ENCODE measurements at places on chromosomes 16 and 17.
A peak's percentile ranks its signal among the peaks of the same experiment; 100 is the strongest.

DNA sequence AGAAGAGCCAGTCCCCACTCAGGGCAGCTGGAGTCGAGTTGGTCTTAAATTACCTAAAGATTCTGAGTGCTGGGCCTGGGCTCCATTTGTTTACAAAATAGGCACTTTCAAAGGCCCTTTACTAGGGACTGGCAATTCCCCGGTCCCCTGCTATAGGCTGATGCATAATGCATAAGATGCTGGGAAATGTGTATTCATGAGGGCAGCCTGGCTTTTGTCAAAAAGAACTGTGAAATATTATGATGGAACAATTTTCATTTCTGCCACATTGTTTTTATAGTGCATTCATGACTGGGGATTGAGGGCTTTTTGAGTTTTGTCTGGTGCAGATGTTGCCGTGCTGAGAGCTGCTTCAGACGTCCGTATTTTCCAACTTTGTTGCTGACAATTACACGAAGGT, 617.0 kb upstream of the CDH5 start:
- no peak for DNase-seq

DNA sequence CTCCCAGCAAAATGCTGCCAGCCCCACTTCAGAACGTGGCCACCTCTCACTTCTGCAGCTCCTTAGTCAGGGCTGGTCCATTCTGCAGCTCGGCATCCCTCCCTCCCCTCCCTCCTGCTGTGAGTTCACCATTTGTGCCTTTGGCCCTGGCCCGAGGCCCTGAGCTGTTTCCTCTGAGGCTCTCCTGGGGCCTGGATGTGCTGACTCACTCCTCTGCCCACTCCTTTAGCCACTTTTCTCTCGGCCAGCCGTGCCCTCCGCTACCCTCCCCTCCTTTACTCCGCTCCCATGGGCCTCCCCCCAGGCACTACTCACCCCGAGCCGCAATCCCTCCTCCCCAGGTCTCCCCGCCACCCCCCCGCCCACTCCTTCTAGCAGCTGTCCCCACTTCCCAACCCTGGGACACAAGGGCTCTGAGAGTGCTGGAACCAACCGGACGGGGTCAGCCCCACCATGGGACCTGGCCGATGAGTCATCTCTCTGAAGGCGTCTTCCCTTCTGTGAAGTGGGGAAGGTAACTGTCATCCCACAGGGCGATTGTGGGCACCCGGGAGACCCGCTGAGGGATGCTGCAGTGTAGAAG, 11.5 kb downstream of the KCNG4 start:
- no peak for DNase-seq

- DNase-seq: no peak
These were observed 6.7 kb upstream of the TPPP3 start for GRCh38 chr16:67399749-67400704.

DNA sequence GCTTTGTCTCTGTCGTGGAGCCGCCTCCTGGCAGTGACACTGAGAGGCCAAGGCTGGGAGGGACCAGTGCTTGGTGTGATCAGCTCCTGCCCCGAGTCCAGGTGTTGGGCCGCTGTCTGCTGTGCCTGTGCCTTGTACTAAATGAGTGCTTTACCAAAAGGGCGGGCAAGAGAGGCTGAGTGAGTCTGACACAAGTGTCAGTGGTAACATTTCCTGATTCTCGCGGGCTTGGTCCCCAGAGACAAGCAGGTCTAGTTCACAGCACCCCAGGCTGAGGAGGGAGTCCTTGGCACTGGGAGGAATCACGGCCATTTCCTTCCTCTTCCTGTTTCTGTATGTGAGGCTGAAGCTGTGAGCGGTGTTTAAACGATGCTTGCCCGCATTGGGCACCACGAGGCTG, 30.2 kb downstream of the PLD6 start:
- no peak for DNase-seq

DNA sequence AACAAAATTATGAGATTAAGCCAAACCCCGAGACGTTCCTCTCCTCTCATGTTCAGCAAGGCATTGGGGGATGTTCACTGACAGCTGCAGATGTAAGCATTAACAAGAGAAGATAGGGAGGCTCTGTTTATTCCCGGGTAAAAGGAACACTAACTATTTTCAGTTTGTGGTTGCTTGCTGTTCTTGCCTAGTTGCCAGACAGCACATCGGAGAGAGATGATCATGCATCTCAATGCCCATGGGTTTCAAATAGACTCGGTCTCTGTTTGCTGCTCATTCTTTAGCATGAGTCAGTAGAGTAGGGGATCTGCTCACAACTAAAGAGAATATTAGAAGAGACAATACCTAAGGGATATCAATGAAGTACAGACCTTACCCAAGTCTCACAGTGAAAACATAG, 78.3 kb downstream of the TMEM100 start:
- DNase-seq: no peak

DNA sequence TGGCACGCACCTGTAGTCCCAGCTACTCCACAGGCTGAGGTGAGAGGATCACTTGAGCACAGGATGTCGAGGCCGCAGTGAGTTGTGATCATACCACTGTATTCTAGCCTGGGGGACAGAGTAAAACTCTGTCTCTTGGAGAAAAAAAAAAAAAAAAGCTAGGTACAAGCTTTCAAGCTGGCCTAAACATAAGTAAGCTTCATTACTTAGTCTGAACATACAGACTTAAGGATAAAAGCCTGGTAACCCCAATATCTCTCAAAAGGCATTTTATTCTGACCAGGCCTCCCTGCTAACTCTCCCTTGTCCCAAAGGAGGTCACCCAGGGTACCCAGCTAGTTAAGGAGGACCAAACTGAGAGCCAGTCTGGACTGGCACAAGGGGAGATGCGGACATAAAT, 46.2 kb downstream of the TOM1L2 start:
- no peak for DNase-seq

- DNase-seq: no peak
These were observed 58.4 kb upstream of the IRX3 start for GRCh38 chr16:54344646-54345630.

- no peak for DNase-seq
These were observed 11.1 kb downstream of the TRPV3 start for GRCh38 chr17:3546521-3546920.

GRCh38 chr16:4208341-4208751, 33.5 kb downstream of the SRL start:
- no peak for DNase-seq

- DNase-seq: no peak
These were observed 10.5 kb downstream of the PIMREG start for GRCh38 chr17:6454495-6455320.

DNA sequence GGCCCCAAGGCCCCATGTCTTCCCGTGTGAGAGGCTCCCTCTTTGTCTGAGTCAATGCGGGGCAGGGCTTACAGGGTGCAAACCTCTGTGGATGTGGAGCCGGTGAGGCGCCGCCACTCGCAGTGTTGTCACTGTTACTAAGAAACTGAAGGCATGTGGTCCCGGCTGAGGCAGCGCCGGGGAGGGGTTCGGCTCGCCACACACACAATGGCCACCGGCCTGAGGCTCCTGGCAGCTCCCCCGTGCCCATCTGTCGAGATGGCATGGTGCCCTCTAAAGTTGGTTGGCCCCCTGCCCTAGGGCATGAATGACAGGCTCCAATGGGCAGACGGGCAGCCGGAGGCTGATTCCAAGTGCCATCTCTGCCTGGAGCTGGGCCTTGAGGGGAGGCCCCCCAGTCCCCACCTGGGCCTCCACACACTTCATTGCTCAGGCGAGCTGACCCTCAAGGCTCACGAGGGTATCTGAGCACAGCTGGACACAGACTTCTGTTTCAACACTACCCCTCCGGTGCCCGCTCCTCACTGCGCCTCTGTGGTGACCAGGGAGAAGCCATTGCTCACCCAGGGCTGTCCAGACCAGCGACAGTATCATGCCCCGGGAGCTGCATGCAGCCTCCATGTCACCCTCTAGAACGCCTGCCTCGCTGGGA, 137.2 kb downstream of the C16orf78 start:
- no peak for DNase-seq

DNA sequence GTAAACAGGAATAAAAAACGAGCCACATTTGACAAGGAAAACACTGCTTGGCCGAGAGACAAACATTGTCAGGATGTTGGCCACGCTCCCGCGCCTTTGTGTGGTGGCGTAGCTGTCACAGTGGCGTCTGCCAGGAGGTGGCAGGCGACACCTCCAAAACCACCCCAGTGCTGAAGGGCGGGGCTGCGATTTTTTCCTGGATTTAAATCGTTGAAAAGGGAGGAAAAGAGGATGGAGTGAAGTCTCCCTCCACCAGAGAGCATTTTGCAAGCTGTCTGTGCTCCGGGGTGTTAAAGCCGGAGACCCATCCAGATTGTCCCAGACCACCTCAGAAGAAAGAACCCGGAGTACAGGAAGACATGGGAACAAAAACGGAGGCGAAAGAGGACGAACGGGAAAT, 12.7 kb downstream of the MRM3 start:
- peak; percentile 18 for DNase-seq

- DNase-seq: no peak
These were observed 333.8 kb downstream of the SNX29 start for GRCh38 chr16:12310286-12310685.

DNA sequence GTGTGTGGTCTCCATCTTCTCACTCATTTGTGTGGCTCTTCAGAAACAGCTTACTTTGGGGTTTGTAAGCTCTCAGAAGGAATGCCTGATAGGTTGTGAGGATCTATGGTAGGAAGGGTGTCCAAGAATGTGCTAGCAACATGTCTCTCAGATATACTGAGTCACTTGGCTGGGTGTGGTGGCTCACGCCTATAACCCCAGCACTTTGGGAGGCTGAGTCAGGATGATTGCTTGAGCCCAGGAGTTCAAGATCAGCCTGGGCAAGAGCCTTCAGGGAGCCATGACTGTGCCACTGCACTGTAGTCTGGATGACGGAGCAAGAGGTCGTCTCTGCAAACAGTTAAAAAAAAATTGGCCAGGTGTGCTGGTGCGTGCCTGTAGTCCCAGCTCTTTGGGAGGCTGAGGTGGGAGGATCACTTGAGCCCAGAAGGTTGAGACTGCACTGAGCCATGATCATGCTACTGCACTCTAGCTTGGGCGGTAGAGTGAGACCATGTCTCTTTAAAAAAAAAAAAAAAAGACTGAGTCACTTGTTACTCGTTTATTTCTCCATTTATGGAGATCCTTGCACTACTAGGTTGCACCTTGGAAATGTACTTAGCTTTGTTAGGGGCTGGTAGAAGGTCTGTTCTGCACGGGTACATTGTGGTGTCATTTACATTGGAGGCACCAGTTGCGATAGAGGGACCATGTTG, 232.0 kb downstream of the SNX29 start:
- no peak for DNase-seq

DNA sequence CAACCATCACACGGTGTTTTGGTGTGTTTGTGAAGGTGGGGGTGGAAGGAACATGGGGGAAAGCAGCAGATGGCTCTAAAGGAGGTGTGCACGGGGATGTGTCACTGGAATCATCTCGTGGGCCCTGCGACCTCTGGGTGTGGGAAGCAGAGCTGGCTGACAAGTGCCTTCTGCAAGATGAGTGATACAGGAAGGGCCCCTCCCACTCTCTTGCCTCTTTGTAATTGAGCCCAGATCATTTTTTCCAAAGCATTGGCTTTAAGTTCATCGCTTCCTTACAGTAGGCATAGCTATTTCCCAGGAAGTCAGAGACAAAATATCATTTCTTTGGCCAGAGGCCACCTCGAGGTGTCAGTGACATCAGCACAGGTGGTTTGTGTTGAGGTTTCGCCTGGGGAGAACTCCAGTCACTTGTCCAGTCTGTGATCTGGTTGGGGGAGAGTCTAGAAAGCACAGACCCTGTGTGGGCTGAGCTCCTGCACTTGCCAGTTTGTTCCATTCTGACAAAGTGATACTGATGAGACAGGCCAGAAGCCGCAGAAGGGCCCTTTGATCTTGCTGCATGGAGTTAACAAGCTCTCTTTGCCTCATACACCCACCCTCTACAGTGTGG, 20.6 kb upstream of the SNTB2 start:
- DNase-seq: no peak

DNA sequence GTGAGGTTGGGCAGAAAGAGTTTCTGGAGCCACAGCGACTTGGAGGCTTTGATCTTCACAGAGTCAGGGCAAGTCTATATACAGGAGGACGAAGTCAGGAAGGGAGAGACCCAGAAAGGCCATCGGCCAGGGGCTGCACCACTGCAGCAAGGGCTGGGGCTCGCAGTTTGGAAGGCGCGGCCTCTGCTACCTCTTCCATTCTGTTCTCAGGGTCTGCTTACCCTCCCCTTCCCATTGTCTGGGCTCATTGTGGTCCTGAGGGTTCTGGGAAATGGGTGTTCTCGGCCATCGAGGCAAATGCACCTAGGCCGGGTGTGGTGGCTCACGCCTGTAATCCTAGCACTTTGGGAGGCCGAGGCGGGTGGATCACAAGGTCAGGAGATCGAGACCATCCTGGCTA, 16.0 kb downstream of the ST6GALNAC1 start:
- no peak for DNase-seq

- no peak for DNase-seq
These were observed 33.3 kb upstream of the MGAT5B start for GRCh38 chr17:76834870-76835269.

DNA sequence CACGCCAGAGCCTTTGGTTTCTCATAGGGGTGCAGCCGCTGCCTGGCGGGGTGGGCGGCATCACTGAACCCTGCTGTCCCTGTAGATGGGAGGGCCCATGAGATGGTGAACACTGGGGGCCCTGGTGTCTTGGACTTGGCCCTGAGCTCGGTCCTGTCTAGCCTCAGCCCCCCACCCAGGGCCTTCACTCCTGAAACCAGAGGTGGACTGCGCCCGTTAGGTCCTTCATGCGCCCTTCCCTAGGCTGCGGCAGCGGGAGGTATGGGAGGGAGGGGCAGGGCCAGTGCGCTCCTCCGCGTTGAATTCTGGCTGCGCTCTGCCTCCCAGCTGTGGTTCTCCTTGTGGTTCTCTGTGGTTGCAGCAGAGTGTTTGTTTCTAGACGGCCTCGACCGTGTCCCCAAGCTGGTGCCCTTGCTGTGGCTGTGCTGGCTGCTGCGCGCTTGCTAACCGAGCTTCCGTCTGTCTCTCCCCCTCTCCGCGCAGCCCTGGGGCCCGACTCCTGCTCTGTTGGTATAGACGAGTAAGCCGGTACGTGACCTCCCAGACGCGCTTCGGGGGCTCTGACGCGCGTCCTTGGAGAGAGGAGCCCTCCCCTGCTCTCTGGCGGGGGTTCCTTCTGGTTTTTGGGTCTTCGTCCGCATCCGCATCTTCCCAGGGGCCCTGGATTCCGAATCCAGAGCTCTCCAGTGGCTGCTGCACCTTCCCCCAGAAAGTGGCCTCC, 7.4 kb upstream of the NUDT16L1 start:
- no peak for DNase-seq
